OCI-LY7 (cell line): ENCODE measurements at places on chromosomes 6 and 20.

DNA sequence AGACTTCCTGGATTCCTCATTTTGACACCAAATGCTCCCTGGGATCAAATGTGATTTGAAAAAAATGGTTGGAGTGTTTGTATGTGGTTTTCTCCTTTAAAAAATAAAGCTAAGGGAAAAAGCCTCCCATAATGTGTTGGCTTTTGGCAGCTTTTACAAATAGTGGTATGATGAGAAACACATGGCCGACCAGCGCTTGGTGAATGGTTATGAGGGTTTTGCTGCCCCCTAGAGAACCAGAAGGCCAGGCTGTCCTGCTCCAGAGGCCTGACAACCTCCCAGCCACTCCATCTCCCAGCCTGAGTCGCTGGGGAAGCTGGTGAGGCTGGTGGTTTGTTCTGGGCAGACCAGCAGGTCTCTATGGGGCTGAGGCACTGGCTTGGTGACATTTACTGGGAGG, 69.3 kb downstream of the CLIC5 start:
- no peak for DNase-seq

DNA sequence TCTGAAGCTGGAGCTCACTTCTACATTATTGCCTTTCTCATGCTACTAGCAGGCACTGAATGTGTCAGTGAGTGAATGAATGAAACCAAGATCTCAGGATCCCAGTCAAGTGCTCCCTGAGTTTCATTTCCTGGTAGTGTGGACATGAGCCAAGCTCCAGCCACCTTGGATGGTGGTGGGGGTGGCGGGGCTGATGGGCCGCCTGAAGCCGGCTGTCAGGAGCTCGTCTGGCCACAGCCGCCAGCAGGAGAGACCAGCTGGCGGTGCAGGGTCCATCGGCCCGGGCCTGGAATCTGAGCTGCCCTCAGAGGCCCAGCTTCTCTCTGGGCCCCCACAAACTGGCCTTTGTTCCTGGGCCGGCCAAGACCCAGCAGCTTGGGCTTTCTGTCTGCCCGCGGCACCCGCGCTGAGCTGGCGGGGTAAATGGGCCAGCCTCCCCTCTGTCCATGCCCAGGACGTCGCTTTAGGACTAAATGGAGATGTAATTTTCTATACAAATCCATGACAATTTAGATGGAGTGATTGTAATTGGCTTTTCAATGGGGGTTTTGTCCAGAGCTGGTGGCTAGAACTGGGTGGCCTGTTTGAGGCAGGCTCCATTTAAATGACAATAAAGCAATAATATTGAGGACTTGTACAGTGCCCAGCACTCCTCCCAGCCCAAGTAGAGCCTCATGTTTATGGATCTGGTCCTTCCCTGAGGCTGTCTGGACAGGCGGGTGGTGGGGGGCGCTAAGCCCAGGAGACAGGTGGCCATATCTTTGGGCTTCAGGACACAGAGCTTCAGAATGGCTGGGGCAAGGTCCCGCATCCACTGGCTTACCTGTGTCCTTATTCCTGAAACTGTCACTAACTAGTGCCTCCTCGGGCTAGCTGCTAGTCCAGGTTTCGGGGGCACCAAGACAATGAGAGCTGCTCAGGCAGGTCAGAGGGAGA, 43.5 kb downstream of the NOL4L start:
- no peak for DNase-seq

GRCh38 chr6:423799-424345, 32.3 kb downstream of the IRF4 start:
- no peak for DNase-seq

GRCh38 chr6:145206247-145206907, 528.9 kb downstream of the EPM2A start:
- DNase-seq, result no peak

- DNase-seq, result no peak
Observed at GRCh38 chr6:69584536-69584912, 212.3 kb downstream of the LMBRD1 start.

- DNase-seq, result no peak
Observed at GRCh38 chr6:145897552-145897951, 66.6 kb downstream of the SHPRH start.

GRCh38 chr6:125918681-125919566, 37.6 kb upstream of the HINT3 start:
- DNase-seq, result no peak
